Left ventricle myocardium superior (tissue), 1 donor: ENCODE measurements at places on chromosomes 3 and 15. TPM values are rescaled to one million over a fixed set of nuclear protein-coding genes. Genes with fewer than 3 reads are reported as not detected.
A peak's percentile ranks its signal among the peaks of the same experiment; 100 is the strongest.

DNA sequence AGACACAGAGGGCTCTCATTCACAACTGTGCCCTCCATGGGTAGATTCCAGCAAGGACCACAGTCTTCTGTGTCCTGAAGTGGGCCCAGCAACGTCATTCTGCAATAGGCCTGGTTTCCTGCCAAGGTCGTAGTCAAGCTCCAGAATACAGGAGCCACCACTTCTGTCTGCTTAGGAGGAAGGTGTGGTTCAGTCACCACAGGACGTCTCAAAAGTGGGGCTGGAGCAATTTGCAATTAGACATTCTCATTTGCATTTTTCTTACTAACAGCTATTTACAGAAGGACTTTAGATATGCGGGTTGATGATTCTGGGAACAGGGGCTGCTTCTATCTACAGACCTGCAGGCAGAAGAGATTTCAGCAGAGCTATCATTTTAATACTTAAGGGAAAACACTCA, 58.7 kb upstream of the MYRIP start:
- DNase-seq = no peak

Gene CEMIP
- not detected for total RNA-seq

Gene ACOX2
- total RNA-seq = 41.4 TPM

- DNase-seq = no peak
Measured at GRCh38 chr15:38522922-38523321, 41.7 kb downstream of the RASGRP1 start.

DNA sequence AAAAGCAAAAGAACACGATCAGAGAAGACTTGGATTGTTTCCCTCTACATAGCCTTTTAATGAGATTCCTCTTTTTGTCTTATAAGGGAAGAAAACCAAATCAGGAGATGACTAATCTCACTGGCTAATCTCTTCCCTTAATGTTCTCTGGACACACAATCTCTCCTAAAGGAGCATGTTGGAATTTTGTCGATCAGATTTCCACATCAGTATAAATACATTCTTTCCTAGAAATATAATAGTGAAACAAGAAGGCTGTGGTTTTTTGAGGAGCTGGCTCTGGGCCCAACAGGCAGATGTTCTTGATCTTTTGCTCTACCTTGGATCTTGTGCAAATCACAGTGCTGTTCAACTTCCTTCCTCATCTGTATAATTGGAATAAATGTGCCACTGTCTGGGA, 94.0 kb downstream of the GTPBP8 start:
- peak; percentile 41 for DNase-seq
